ENCODE measurements at places on chromosomes 1 and 21.
A peak's percentile ranks its signal among the peaks of the same experiment; 100 is the strongest.

- no peak for DNase-seq
Observed at GRCh38 chr1:13760921-13761320, 60.9 kb downstream of the PRDM2 start.

DNA sequence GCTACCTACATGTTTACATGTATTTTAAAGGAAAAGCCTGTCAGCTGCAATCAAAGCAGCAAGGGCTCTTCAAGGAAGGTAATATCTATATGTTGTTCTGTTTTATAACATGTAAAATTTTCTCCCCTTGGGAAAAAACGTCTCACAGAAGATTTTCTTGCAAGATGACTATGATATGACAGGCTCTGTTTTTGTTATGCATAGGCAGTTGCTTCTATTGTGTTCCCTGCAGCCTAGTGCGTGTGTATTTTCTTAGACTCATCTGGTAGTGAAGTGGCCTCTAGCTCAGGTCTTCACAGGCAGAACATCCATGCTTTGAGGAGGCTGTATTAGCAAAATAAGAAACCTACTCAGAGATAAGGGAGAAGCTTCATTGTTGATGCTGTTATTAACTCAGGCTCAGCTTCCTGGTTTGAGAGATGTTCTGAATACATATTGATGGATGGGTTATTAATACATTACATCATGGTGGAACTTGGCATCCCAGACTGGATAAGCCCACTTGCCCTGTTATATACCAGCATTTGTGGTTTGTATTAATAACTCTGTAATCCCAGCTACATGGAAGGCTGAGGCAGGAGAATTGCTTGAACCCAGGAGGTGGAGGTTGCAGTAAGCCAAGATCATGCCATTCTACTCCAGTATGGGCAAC lies 35.8 kb downstream of the LAMC1 start:
- no peak for DNase-seq

DNA sequence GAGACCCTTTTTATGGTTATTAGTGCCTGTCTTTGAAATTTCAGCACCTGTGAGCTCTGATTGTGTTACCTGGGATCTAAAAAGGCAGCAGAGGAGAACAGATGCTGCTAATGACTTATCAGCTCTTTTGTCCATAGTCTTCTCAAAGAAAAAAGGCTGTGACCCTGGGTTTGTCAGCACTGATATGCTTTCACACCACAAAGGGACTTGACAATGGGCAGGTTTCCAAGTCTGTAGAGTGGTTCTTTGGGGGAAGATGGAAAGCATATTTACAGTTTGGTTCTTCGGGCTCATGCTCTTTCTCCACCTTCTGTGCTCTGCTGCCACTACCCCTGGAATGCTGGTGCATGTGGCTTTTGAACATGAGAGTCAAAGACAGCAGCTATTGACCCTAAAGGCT lies 32.0 kb downstream of the DNAJC6 start:
- peak; percentile 34 for DNase-seq

- peak; percentile 55 for DNase-seq
Observed at GRCh38 chr1:156910309-156910782, 10.1 kb upstream of the LRRC71 start.

- no peak for DNase-seq
Observed at GRCh38 chr1:164233149-164233548, 325.8 kb upstream of the PBX1 start.

DNA sequence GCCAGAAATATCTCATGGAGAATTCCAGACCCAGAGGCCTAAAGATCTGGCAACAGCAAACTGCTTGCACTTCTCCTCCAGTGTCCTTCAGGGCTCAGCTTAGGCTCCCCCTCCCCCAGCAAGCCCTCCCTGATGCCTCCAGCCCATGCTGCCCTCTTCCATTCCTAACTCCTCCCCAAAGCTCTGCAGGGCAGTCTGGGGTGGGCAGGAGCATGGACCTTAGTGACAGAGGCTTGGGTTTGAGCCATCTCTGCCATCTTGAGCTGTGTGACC lies 436.8 kb downstream of the PTPRU start:
- no peak for DNase-seq

DNA sequence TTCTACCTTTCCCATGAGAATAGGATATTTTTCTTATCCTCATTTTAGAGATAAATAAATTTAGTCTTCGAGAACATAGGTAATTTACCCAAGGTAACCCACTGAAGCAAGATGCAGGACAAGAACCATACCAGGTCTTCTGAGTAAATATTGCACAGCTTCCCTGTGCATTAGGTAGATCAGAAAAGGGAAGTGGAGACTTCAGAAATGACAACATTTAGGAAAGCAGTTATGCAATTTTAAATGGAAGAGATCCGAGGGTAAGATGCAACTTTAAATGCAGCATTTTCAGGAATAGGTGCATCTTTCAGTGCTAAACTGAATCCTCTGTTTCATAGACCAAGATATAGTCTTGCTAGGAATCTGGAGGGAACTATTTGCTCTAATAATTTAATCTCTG lies 206.4 kb upstream of the SGIP1 start:
- no peak for DNase-seq

DNA sequence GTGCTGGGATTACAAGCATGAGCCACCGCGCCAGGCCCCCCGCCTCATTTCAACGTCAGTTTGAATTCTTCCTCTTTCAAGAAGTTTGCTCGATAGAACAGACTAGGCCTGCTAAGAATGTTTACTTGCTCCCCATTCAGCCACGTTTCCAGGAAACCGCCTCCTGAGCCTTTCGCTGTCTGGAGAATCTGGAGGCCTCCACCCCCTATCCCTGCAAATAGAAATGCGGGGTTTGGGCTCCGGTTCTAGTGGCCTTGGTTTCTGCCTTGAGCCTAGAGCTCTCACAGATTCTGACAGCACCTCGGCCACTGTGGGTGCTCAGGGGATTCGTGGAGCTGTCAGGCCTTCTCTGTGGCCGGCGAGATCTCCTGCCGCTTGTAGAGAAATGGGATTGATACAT lies 84.3 kb downstream of the UBIAD1 start:
- no peak for DNase-seq

DNA sequence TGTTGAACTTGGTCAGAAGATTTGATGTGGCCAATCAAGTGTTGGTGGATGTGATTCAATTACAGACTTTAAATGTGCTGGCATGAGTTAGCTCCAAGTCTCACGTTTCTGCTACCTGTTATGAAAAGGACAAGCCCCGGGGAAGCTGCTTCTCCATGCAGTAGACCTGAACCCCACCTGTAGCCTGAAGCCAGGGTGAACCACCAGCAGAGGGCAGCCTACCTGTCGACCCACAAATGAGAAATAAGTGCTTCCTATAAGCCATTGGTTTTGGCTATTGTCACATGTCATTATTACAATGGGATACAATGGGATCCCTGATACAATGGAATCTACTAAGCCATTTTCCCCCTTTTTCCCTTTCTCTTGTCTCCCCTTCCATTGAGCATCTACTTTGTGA lies 230.2 kb downstream of the PRDM2 start:
- DNase-seq, result no peak

DNA sequence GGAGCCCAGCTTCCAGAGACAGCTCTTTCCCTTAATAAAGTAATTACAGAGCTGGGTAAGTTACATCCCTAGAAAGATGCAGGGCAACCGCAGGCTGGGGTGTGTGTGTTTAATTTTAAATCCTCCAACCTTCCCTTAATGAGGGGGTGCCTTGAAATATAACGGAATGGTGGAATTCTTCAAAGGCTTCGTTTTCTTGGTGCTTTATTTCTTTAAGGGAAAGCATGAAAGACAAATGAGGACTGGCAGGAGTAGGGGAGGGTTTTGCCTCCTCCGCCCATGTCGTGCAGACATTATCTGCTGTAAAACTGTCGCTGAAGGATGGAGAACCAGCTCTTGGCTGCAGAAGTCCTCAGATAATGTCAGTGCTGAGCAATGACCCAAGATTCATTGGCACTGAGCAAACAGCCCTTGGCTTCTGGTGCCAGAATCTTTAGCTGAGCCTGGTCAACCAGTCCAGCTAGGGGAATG lies 15.5 kb downstream of the SLC6A17 start:
- DNase-seq, result no peak

- DNase-seq, result peak; percentile 20
Observed at GRCh38 chr1:115182012-115182715, 92.9 kb upstream of the TSPAN2 start.

- DNase-seq, result no peak
Observed at GRCh38 chr1:97677702-97678101, 243.1 kb downstream of the DPYD start.

DNA sequence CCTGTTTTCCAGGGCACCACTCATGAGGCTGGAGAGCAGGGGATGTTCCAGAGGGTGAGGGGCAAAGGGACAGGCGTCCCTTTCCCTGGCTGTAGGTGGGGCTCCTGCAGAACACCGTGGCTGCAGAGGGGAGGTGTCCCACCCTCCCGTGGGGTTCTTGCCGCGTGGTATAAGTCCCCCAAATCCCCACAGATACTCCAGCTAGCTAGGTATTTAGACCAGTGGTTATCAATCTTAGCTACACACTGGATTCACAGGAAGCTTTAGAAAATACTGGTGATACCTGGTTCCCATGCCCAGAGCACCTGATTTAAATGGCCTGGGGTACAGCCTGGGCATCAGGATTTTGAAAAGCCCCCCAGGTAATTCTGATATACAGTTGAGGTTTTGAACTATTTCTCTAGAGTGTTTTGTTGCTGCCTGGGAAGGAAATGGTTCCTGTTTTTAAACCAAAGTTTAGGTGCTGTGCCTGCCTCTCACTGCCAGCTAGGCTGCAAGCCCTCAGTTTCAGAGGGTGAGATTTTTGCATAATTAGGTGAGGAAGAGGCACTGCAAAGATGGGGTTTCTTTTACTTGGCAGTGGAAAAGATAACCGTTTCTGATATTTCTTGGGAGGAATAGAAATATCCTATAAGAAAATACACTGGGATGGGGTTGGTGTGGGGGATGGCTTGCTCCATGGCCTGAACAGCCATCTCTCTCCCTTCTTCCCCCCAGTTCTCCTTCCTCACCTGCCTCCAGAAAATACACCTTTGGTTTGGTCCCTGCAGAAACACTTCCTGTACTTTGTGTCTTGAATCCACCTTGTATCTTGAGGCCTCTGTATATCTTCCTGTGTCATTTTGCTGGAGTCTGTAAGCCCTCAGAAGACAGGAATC lies 51.7 kb downstream of the RASSF5 start:
- no peak for DNase-seq

- DNase-seq, result no peak
Observed at GRCh38 chr1:15525050-15526020, 1.3 kb upstream of the DNAJC16 start.
